ENCODE measurements at places on chromosomes 11 and 22.

GRCh38 chr11:7577291-7578190 lies 63.7 kb downstream of the PPFIBP2 start:
- peak; percentile 54 for DNase-seq

DNA sequence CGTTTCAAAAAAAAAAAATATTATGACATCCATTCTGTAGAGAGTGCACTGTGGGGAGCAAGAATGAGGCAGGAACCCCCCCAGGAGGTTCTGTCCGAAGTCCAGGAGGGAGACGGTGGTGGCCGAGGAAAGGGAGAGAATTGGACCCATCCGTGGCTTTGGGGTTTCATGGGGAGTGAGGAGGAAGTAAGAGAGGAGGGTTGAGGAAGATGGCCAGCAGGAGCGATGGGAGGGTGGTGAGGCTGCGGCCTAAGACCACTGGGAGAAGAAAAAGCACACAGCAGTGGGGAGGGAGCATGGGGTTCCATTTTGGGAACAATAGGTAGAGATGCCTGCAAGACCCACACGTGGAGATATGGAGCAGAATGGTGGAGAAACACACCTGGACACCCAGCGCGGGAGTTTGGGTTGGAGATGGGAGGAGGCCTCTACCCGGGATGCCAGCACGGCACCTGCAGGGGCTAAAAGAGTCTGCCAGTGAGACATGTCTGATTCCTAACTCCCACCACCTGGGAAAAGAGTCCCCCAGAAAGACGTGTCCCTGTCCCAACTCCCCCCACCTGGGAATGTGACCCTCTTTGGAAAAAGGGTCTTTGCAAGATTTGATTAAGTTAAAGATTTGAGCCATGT lies 72.5 kb upstream of the SHANK2 start:
- no peak for DNase-seq

DNA sequence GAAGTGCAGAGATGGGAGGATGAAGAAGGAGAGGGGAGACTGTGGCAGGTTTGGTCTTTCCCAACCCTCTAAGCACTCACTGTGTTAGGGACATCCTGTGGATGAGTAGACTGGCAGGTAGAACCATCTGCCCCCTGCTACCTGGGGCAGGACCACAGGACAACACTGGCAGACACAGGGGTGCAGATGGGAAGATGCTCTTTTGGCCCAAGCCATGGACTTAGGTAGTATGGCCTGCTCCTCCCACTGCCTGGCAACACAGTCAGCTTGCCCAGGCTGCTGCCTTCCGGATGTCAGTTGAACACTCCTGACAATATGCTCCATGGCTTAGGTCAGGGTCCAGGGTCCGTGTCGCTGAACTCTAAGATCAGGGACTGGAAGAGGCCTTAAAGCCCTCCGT lies 140.7 kb upstream of the NAV2 start:
- DNase-seq, result no peak

GRCh38 chr11:130527636-130528297 lies 79.3 kb downstream of the ADAMTS15 start:
- DNase-seq, result no peak

DNA sequence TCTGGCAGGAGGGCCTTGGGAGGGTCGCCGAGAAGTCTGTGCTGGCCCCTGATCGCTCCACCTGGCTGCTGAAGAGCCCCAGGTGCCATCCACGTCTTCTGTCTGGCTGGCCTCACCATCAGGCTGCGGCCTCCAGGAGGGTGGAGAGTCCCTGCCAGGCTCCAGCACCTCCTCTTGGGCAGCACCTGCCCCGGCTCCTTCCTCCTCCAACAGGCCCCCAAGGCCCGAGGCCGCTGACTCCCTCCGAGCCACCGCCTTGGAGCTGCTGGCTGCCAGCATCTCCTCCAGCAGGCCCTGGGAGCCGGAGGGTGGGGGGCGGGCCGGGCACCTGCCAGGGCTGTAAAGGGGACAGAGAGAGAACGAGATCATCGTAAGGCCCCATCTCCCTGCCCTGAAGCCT lies 22.3 kb downstream of the TNKS1BP1 start:
- no peak for DNase-seq

GRCh38 chr11:123219066-123219690 lies 24.1 kb upstream of the CLMP start:
- no peak for DNase-seq

- DNase-seq, result no peak
Observed at GRCh38 chr11:131756479-131757110, 386.2 kb downstream of the NTM start.

DNA sequence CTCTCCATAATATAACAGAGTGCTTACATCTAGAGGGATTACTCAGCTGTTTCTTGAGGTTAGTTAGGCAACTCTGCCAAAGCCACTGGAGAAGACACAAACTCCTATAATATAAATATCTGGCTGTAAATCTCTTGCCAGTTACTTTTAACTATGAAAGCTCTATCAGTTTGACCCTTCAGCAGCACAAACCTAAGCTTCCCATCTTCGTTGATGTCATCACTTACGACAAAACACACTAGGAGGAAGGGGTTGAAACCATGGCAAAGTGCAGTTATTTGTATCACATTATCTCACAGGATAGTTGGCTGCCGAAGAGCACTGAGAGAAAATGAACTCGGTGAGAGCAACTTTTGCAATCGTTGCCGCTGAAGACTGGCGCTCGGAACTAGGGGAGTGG lies 922.1 kb downstream of the OPCML start:
- no peak for DNase-seq

DNA sequence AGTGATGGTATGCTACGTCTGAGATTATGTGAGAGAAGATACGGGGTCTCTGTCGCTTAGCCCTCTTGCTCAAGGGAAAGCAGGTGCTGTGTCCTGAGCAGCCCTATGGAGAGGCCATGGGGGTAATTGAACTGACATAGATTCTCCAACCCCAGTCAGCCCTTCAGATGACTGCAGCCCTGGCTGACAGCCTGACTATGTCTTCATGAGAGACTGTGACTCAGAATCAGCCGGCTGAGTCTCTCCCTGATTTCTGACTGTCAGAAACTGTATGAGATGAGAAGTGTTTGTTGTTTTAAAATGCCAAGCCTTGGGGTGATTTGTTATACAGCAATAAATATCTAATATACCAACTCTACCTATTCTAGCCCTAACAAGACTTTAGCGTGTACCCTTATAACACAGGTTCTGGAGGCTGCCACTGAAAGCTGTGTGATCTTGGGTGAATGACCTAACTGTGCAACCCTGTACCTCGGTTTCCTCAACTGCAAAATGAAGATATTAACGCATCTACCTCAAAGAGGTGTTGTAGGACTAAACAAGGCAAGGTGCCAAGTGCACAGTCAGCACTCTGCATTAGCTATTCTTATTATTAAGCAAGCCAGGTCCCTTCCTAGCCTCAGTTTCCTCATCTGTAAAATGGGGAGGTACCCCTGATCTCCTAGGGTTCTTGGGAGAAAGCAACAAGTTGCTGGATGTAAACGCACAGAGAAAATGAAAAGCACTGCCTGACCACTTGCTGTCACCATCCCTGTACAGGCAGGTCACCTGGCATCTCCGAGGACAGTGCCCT lies 24.9 kb downstream of the SLC43A1 start:
- no peak for DNase-seq

- no peak for DNase-seq
Observed at GRCh38 chr22:27399161-27399560, 402.4 kb downstream of the MN1 start.

DNA sequence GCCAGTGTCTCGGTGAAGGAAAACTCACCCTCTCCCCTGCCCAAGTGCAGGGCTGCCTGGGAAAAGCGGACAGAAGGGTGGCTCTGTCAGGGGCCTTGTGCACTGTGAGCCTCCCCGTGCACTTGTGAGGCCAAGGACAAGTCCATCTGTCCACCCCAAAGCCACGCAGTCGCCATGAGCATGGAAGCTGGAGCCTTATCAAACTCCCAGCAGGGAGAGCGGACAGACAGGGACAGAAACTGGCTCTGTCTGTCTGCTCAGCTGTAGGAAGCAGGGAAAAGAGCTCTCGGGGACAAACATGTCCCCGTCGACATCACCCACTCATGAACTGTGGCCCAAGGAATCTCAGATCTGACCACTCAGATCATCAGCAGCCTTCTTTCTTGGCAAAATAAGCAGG lies 1385.4 kb downstream of the TBC1D22A start:
- no peak for DNase-seq

DNA sequence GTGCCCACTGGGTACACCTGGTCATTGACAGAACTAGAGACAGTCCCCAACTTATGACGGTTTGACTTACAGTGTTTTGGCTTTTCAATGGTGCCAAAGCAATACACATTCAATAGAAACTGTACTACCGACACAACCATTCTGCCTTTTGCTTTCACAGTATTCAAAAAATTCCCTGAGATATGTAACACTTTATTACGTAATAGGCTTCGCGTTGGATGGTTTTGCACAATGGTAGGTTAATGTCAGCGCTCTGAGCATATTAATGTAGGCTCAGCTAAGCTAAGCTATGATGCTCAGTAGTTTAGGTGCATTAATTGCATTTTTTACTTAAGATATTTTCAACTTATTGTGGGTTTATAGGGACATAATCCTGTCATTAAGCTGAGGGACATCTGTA lies 105.1 kb upstream of the B3GAT1 start:
- DNase-seq, result no peak

- no peak for DNase-seq
Observed at GRCh38 chr11:79174045-79175008, 266.5 kb downstream of the TENM4 start.

DNA sequence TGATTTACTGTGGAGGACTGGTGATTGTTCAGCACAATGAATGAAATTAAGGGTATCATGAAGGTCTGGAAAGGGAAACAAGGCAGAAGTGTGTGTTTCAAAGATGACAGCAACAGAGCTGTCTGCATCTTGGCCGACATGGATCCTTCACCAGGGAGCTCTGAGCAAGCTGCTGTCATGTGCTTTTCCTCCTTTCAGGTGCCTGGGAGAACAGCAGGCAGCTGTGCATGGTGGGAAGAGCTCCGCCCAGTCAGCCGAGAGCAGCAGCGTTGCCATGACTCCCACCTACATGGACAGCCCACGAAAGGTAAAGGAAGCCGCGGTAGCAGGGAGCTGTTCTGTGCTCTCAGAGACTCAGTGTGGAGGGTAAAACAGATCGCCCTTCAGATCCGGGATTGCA lies 87.1 kb upstream of the YWHAH start:
- DNase-seq, result peak; percentile 37

- no peak for DNase-seq
Observed at GRCh38 chr11:71248251-71248570, 4.2 kb downstream of the SHANK2 start.

GRCh38 chr11:109981031-109981636 lies 112.1 kb upstream of the ZC3H12C start:
- no peak for DNase-seq

GRCh38 chr22:48803948-48804810 lies 1023.5 kb downstream of the BRD1 start:
- DNase-seq, result no peak

- peak; percentile 23 for DNase-seq
Observed at GRCh38 chr11:125224391-125225021, 60.0 kb downstream of the PKNOX2 start.

DNA sequence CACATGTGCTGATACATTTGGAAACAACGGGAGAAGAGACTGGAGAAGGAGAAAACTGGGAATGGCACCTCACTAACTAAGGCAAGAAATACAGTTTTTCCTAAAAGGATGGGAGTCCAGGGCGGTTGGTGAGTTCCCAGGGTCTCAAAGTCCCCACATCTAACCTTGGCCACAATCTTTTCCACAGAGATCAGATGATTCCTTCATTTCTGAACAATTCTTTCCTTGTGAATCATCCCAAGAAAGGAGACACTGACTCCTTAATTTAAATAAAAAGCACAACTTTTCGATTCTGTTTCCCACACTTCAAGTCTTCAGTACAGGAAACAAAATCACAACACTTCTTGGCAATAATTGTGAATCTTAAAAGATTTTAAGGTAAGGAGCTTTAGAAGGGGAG lies 384.7 kb downstream of the DCDC1 start:
- DNase-seq, result no peak

GRCh38 chr11:115944596-115944995 lies 440.4 kb upstream of the CADM1 start:
- DNase-seq, result no peak

GRCh38 chr11:115360186-115360824 lies 143.9 kb downstream of the CADM1 start:
- DNase-seq, result no peak

DNA sequence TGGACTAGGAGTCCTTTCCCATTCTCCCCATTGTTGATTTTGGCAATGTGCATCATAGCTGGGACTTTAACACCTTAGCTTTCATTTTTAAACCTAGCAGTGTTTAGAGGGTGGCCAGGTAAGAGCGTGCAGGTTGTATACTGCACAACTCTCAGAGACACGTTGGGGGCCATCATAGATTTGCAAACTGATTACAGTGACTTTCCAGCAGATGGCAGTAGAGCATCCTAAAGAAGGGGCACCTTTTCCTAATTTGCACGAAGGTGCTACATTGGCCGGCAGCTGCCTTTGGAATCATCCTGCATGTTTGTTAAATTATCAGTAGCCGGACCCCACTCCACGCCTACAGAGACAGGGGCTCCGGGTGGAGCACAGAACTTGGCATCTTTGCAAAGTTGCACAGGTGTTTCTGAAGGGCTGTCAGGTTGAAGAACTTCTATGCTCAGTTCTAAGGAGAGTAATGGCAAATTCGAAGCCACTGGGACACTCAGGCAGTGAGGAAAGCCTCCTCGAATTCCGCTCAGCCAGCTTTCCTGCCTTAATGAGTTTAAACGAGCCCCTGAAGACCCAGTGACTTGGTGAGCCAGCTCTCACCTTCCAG lies 7.7 kb downstream of the LHFPL7 start:
- DNase-seq, result peak; percentile 48

GRCh38 chr22:29787371-29787980 lies 20.3 kb downstream of the UQCR10 start:
- DNase-seq, result no peak

DNA sequence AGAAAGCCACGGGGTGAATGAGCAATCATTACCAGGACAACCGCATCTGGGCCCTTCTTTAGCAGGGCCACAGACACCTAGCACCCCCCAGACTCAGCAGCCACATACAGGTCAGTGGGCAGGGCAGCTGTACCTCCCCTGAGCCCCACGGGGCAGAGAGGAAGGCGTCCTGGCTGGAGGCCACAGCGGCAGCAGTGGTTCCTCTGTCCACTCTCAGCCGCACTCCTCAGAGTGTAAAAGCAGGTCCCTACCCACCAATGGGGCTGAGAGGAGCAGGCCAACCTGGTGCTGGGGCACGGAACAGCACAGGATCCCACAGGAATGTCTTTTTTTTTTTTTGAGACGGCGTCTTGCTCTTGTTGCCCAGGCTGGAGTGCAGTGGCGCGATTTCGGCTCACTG lies 65.5 kb downstream of the APOL1 start:
- no peak for DNase-seq

- no peak for DNase-seq
Observed at GRCh38 chr22:32728291-32728690, 73.2 kb upstream of the TIMP3 start.

Data from colonic mucosa (tissue), 4 donors.